ENCODE measurements at places on chromosomes 2 and 18. TPM values are rescaled to one million over a fixed set of nuclear protein-coding genes. Genes with fewer than 3 reads are reported as not detected.

The REG3A gene
- total RNA-seq = not detected

The CDH7 gene
- not detected for total RNA-seq

The UPP2 gene
- not detected for total RNA-seq

The FKBP1B gene
- 0.33 TPM for total RNA-seq

DNA sequence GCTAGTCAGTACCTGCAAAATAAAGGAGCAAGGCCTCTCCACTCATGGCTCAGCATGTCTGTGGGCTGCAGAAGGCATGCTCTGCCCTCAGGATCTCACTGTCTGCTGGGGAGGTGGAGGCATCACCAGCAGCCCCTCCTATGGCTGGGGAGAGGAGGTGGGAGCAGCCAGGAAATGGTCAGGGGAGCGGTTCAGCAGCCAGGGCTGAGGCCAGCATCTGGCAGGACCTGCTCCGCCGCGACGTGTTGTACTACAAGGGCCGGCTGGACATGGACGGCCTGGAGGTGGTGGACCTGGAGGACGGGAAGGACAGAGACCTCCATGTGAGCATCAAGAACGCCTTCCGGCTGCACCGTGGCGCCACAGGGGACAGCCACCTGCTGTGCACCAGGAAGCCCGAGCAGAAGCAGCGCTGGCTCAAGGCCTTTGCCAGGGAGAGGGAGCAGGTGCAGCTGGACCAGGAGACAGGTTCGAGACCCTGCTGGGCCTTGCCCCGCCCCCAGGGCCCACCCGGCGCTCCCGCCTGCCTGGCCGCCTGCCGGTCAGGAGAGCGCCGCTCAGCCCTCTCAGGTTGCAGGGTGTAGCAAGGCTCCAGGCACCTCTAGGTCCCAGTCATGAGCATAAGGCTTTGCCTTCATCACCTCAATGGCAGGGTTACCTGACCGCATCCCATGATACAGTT is 49.0 kb downstream of the FAM168B start:
- H3K4me3 ChIP-seq = no peak overlapping the region
- no peak overlapping the region for H3K27ac ChIP-seq
- H3K4me1 ChIP-seq = no peaks in the 10 kb centered on the region
- H3K36me3 ChIP-seq = peaks cover 26% of the 10 kb centered on the region

DNA sequence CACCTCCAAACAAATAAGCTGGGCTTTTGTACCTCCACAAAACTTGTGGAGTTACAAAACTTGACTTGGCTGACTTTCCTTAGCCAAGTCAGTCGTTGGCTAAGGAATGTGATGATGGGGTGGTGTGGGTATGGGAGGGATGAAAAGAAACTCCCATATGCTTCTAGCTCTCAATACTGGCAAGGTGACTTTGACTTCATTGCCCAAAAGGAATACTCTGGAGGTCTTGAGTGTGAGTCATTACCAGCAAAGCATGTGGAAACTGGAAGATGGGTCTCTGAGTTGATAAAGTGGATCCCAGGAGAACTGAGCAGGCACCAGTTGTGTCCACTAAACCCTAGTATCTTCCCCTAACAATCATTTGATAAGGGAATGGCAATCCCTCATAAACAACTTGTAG is 226.7 kb downstream of the GULP1 start:
- no peaks in the 10 kb centered on the region for H3K27me3 ChIP-seq
- no peak overlapping the region for H3K4me3 ChIP-seq
- no peak for DNase-seq
- no peak overlapping the region for H3K27ac ChIP-seq
- H3K36me3 ChIP-seq = no peaks in the 10 kb centered on the region

DNA sequence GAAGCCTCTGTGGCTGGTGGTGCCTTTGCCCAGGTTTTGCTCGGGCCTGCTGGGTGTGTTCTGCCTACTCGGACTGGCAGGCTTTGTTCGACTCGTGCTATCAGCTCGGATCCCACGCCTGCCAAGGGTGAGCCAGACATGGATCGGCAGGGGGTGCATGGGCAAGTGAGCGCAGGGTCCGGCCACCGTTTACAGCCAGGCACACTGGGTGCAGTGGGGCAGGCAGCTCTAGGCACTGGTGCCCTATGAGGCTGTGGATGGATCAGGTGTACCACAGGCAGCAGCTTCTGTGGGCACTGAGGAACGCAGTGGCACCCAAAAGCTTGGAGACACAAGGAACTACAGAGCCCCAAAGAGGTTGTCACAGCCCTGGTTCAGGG is 25.6 kb downstream of the MARCHF7 start:
- no peaks in the 10 kb centered on the region for H3K4me1 ChIP-seq
- H3K4me3 ChIP-seq = no peak overlapping the region
- no peaks in the 10 kb centered on the region for H3K27me3 ChIP-seq
- H3K27ac ChIP-seq = no peak overlapping the region
- peaks cover 20% of the 10 kb centered on the region for H3K36me3 ChIP-seq

GRCh38 chr2:218229239-218229638 is 12.2 kb downstream of the ARPC2 start:
- peaks cover 26% of the 10 kb centered on the region for H3K4me1 ChIP-seq
- H3K4me3 ChIP-seq = peak overlapping the region; percentile 21
- H3K27me3 ChIP-seq = no peaks in the 10 kb centered on the region
- H3K27ac ChIP-seq = peak overlapping the region; percentile 82

DNA sequence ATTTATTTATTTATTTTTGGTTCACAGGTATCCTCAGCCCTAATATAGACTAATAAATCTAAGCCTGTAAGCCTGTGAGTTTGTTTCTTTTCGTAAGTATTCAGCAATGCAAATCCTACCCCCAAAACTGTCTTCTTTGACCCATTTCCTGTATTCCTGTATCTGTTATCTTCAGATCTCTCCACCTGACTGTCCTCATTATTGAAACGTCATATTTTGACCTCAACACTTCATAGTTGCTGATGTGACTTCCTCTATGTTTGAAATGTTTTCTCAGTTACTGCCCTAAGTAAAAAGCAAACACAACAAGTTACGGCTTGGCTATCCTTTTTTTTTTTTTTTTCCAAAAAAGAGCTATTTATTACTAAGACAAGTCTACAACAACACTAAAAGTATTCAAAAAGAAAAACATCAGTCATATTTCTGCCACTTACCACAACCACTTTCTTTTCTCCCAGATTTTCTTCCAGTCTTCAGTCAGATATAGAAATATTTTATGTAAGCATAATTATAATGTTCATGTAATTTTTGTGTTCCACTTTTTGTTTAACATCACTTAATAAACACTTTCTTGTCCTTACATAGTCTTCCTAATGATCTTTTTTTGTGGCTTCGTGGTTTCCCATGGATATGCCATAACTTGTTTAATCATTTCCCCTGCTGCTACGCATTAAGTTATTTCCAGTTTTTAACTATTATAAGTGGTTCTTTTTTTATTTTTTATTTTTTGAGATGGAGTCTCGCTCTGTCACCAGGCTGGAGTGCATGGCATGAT is 45.0 kb upstream of the EML4 start:
- H3K4me3 ChIP-seq = no peak overlapping the region
- H3K4me1 ChIP-seq = peaks cover 51% of the 10 kb centered on the region
- H3K27ac ChIP-seq = peak overlapping the region; percentile 61
- H3K36me3 ChIP-seq = no peaks in the 10 kb centered on the region

DNA sequence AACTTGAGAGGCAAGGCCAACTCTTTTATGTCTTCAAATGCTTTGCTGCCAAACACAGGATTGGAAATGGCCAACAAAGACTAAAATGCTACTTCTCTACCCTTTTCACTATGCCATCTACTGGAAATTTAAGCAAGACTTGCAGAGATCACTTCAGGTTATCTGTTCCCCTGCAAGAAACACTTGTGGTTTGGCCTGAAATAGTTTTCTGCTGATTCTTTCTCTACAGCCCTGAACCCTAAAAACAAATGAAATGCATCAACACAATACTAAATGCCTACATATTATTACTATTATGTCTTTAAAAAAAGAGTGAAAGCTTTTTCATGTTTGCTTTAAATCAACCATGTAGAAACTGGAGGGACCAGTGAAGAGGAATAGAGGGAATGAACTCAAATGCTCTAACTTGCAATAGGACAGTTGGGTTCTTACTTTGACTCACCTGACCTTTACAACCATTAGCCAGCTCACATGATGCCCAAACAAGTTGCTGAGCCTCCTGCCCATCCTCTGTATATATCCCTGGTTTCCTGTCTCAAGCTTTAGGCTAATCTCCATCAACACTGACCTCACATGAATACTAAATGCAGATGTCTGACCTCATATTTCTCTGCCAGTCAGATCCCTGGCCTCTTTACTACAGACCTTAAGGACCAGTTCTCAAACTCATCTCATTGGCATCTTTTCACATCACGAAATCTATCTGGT is 17.5 kb upstream of the ADAM17 start:
- H3K27ac ChIP-seq = no peak overlapping the region
- no peak for DNase-seq
- no peaks in the 10 kb centered on the region for H3K36me3 ChIP-seq
- no peak overlapping the region for H3K4me3 ChIP-seq

DNA sequence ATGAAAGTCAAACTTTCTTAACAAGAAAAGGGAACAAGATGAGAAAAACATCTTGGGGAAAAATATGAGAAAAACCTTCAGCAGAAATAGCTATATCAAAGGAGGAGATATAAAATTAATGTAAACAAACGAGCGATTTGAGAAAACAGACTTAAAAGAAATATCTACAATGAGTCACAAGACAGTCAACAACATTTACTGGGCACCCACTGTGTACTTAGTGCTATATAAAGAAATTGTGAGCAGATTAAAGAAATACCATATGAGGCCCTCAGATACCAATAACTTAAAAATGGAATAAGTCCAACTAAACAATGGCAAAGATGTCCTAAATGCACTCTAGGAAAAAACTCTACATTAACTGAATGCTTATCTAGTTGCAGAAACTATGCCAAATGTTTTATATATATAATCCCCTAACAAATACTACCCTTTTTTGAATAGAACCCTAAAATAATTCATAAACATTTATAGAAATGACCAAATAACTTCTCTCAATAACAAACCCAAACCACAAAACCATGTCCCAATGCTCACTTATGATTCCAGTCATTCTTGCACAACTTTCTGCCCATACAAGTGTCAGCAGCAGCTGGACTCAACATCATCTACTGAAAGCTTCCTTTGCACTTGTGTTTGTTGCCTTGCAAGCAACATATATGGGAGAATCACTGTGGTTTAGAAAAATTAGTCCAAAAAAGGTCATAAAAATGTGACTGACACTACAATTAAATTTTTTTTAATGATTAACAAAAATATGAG is 83.5 kb downstream of the COBLL1 start:
- DNase-seq = no peak
- no peak overlapping the region for H3K4me3 ChIP-seq
- no peak overlapping the region for H3K27ac ChIP-seq
- no peaks in the 10 kb centered on the region for H3K4me1 ChIP-seq
- H3K27me3 ChIP-seq = no peaks in the 10 kb centered on the region
- H3K36me3 ChIP-seq = no peaks in the 10 kb centered on the region

DNA sequence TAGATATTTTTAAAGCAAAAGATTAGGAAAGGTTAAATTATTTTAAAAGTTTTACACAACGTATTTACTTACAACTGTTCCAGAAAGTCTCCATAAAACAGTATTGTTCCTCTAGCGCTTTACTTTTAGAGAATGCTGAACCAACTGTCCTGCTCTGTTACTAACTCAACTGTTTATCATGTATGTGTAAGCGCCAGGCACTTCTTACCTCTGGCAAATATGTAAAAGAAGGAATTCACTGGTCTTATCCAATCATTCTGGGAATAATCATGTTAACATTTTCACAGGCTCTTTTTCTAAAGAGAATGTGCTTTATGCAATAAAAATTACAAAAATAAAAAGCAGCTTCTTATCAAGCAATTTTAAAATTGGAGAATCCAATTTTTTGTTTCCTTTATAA is 68.0 kb downstream of the COBLL1 start:
- DNase-seq = no peak
- no peak overlapping the region for H3K27ac ChIP-seq
- no peaks in the 10 kb centered on the region for H3K4me1 ChIP-seq
- no peaks in the 10 kb centered on the region for H3K27me3 ChIP-seq
- no peak overlapping the region for H3K4me3 ChIP-seq

DNA sequence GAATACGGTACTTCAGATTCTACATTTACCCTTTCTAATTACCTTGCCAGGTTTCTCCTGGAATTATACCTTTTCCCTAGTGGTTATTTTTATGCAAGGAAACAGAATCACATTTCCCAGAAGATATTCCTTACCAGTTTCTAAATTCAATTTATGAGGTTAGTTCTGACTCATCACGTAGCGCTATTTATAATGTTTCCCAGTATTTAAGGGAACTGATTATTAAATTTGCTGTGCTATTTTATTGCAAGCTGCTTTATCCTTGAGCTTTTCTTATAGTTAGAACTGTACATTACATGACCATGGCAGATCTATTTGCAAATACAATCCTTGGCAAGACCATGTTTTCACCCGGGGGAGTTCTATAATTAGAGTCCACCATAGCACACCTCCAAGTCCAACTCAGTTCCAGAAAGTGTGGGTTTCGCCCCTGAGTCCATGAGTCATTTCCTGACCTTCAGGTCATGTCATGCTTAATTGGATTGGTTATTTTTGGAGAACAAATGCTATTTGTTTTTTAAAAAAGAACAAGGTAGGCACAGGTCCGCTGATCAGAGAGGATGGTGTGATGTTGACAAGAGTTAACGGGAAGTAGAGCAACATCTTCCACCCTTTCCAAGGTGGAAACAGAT is 126.6 kb downstream of the ZNF532 start:
- H3K4me3 ChIP-seq = no peak overlapping the region
- peaks cover 29% of the 10 kb centered on the region for H3K4me1 ChIP-seq
- no peaks in the 10 kb centered on the region for H3K36me3 ChIP-seq
- no peaks in the 10 kb centered on the region for H3K27me3 ChIP-seq
- peak; percentile 76 for DNase-seq

- no peak for DNase-seq
- H3K27me3 ChIP-seq = no peaks in the 10 kb centered on the region
- peak overlapping the region; percentile 86 for H3K4me3 ChIP-seq
- peak overlapping the region; percentile 90 for H3K27ac ChIP-seq
- no peaks in the 10 kb centered on the region for H3K36me3 ChIP-seq
Measured at GRCh38 chr18:32093102-32093511, 1.4 kb downstream of the RNF138 start.

DNA sequence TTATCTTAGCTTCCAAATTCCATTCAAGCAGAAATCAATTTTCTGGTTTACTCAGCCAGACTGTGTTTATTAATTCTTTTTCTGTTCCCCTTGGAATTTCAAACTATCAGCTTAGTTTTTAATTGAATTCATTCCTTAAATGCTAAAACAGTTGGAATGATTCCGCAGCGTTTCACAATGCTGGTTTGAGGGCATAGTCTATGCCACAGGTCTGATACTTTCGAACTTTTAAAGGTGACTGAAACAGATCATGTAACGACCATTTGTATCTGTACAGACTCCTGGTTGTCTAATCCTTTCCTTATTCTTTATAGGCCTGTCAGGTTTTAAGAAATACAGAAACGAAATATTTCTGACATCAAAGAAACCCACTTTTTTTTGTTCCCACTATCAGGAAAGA is 45.4 kb downstream of the STPG4 start:
- no peaks in the 10 kb centered on the region for H3K36me3 ChIP-seq
- H3K27me3 ChIP-seq = no peaks in the 10 kb centered on the region
- no peak for DNase-seq
- H3K4me3 ChIP-seq = no peak overlapping the region
- no peaks in the 10 kb centered on the region for H3K4me1 ChIP-seq

Data from GM12878 (cell line).